ENCODE measurements at places on chromosomes 6 and 20.

GRCh38 chr20:23115822-23116221 is 29.7 kb upstream of the CD93 start:
- DNase-seq = no peak

- no peak for DNase-seq
These were observed 150.0 kb upstream of the AHI1 start for GRCh38 chr6:135647521-135647920.

DNA sequence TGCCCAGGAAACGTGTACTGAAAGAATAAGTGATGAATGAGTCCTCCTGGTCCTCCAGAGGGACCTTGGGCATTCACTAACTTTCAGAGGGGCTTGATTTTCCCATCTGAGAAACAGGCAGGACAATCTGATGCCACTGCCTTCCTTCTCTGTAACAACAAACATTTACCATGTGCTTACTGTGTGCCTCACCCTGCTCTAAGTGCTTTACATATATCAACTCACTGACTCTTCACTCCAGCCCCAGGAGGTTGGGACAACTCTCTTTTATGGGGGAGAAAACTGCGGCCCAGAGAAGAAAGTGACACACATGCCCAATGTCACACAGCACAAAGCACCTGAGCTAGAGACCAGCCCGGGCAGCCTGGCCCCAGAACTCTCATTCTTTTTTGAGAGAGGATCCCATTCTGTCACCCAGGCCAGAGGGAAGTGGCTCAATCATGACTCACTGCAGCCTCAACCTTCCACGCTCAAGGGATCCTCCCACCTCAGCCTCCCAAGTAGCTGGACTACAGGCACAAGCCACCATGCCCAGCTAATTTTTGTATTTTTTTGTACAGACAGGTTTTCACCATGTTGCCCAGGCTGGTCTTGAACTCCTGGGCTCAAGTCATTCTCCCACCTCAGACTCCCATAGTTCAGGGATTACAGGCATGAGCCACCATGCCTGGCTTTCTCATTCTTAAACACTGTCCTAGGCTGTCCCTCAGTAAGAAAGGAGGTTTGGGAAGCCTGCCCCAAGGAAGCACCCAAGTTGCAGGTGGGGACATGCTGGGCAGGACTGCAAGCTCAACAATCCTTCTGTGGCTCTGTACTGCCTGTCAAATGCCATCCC is 38.0 kb downstream of the NOL4L start:
- no peak for DNase-seq

- no peak for DNase-seq
These were observed 468.7 kb upstream of the ID4 start for GRCh38 chr6:19368511-19368910.

DNA sequence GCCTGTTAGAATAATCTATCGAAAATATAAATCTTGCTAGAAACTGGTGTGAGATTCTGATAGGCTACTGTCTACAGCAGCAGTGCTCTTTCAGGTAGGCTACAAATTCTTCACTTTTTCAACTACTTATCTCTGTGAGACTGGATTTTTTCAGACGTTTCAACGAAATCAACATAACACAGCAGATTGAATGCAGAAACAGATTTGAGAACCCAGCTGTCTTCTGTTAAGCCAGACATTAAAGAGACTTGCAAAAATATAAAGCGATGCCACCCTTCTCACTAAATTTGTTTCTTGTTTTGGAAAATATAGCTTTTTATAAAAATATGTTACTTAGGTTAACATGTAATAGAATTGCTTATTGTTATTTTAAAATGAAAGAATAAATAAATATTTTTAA is 140.6 kb upstream of the PHACTR1 start:
- DNase-seq = no peak

GRCh38 chr6:116580198-116580597 is 8.9 kb downstream of the RWDD1 start:
- no peak for DNase-seq

GRCh38 chr20:59324521-59325141 is 24.2 kb downstream of the EDN3 start:
- no peak for DNase-seq

DNA sequence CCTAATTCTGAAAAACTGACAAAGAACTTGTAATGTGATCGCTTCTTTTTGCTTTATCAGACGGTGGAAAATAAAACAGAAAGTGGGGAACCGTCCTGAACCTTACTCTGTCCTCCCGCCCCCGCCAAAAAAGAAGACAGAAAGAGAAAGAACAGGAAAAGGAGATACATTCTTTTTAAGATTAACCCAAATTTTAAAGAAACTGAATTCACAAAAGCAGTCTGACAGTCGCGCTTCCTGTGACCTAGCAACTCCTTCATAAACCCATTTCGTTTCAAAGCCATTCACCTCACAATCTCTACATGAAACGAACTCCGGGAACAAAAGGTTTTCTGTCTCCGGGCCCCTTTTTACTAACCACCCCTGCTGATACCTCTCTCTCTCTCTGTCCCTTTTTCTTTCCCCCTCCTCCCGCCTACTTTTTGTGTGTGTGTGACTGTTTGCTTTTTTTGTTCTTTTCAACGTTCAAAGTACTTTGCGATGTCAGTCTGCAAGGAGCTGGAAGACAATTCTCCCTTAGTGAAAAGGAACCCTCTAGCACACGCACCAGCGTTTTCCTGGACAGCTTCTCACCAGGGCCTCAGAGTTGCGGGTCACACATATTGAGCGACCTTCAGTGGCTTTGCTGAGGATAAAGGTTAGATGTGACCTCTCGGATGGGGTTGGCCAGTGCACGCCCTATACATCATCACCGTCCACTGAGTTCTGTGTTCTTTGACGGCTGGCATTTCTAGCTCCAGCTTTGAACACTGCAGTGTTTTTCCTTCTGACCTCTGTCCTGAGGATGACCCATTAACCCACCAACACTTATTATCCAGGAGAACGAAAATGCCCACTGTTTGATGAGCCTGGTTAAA is 530 bp upstream of the NEDD9 start:
- no peak for DNase-seq

DNA sequence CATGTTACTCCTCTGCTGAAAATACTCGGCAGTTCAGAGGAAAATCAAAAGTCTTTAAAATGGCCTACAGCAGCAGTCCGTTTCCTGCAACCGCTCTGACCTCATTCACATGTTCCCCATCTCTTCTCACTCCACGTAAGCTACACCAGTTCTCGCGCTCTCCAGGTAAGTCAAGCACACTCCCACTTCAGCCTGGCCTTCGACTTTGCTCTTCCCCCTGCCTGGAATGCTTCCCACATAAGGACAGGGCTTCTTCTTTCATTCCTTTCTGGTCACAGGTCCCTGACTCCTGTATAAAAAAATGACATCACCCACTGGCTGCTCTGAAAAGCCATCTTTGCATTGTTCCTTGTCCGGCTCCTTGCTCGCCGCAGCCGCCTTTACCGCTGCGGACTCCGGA is 42.7 kb downstream of the MGME1 start:
- DNase-seq = no peak

DNA sequence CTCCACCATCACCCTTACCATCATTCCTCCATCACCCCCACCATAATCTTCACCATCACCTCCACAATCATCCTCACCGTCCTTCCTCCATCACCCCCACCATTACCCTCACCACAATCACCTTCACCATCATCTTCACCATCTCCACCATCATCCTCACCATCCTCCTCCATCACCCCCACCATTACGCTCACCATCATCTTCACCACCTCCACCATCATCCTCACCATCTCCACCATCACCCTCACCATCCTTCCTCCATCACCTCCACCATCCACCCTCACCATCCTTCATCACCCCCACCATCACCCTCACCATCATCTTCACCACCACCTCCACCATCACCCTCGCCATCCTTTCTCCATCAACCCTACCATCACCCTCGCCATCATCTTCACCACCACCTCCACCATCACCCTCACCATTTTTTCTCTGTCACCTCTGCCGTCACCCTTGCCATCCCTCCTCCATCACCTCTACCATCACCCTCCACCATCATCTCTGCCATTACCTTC is 33.1 kb upstream of the MPC1 start:
- no peak for DNase-seq

DNA sequence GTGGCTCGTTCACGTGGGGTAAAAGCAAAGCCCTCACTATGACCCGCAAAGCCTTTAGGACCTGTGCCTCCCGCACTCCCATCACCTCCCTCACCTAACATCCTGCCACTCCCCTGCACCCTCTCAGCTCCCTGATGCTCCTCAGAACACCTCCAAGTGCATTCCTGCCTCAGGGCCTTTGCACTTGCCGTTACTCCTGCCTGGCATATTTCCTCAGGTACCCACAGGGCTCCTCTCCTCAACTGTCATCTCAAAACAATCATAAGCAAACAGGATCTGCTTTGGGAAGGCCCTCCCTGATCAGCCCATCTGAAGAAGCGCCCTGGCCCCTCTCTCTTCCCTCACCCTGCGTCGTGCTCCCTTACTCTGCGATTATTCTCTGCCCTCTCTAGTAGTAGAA is 49.1 kb downstream of the FGD2 start:
- DNase-seq = no peak

DNA sequence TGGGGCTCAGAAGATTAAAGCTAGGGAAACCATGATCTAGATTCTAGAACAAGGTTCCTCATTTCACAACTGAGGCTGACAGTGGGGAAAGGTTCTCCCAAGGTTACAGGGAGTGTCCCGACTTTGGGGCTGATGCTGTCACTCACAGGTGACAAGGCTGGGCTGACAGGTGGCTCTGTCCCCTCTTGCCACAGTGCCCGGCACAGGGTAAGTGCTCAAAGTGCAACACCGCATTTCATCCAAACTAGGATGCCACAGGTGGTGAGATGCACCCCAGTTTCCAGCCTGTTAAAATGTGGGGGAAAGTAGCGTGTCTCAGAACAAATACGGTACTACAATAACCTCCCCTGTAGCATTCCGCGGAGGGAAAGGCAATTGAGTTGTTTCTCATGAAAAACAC is 7.8 kb downstream of the ZBP1 start:
- DNase-seq = no peak

DNA sequence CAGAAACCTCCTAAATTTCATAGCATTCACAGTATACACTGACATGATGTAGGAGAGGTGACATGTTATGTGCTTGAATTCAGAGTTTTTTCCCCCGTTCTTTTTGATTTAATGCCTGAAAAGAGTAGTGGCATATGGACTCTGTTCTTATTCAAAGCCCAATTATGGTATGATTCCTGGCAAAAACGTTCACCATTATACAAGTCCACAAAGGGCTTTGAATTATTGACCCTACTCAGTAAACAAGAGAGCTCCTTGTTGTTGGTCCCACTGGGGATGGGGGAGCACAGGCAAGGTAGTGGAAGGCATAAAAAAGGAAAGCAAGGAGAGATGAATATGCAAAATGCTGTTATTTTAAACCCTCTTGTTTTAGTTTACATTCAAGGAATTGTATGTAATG is 136.0 kb upstream of the AHI1 start:
- DNase-seq = no peak

- no peak for DNase-seq
These were observed 61.2 kb upstream of the AKIRIN2 start for GRCh38 chr6:87763276-87763675.

GRCh38 chr6:66930559-66931290 is 1223.7 kb upstream of the EYS start:
- DNase-seq = no peak

GRCh38 chr6:26532699-26533531 is 5.3 kb upstream of the HMGN4 start:
- peak; percentile 92 for DNase-seq

- no peak for DNase-seq
These were observed 226.3 kb upstream of the DTNBP1 start for GRCh38 chr6:15888798-15889772.

DNA sequence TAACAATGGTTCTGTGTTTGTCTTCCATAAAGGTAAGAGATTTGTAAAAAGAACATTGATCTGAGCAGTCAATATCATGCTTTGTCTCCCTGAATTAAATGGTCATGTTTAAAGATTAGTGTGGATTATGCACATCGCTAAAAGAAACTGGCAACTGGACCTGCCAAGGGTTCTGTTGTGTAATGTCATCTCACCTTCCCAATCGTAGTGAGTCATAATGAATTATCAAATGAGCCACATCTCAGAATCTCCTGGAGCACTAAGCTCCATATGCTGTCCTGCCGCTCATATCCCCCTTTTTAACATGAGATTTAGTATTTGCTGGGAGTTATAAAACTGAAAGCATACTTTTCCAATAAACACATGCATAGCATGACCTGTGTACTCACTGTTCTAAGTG is 187.0 kb upstream of the OPRM1 start:
- DNase-seq = no peak

- DNase-seq = no peak
These were observed 27.0 kb downstream of the ANGPT4 start for GRCh38 chr20:889106-889505.

- no peak for DNase-seq
These were observed 39.0 kb upstream of the PTPN1 start for GRCh38 chr20:50471231-50471630.

GRCh38 chr6:1368940-1369339 is 20.4 kb upstream of the FOXF2 start:
- no peak for DNase-seq

DNA sequence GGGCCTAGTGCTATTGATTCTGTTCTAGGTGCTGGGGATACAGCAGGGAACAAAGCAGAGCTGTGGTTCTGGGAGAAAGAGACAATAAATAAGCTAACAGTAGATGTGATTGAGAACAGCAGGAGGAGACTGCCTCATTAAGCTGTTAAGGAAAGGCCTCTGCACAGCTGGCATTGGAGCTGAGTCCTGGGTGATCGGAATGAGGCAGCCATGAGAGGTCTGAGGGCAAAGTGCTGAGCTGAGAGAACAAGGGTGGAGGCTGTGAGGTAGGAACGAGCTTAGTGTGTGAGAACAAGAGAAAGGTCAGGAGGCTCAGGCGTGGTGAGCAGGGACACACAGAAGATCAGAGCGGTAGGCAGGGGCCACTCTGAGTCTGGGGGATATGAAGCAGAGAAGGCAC is 18.3 kb downstream of the DDX27 start:
- DNase-seq = no peak

DNA sequence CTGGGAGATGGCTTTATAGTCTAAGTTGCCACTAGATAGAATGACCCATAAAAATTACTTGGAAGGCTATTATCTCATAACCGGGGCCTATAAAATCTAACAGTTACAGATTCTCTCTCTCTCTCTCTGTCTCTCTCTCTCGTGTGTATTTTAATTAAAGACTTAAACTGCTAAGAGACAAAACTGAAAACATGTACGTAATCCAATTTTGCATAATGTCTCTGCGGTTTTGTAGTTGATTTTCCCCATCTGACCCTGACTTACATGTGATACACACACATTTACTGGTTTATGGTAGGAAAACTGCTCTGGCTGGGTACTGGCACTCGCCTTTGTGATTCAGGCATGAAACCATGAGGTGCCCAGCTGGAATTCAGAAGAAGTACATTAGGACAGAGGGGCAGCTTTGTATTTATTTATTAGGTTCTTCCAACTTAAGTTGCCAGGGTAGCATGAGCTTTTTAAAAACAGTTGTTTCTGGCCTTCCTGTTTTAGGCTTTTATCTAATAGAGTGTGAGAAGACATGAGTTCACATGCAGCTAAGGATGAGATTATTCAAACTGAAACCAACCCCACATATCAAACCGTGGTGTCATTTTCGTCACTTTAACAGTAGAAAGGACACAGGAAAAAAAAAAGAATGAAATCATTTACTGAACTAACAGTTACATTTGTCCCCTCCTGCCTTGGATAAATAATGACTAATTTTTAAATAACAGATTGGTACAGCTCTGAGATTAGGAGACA is 182.5 kb downstream of the GMPR start:
- DNase-seq = peak; percentile 30

GRCh38 chr20:58130581-58130980 is 97.9 kb downstream of the ANKRD60 start:
- no peak for DNase-seq

- DNase-seq = no peak
These were observed 335.9 kb downstream of the BCKDHB start for GRCh38 chr6:80442366-80442765.
